Spleen (tissue), 13 donors: ENCODE measurements at places on chromosomes 2 and 18. TPM values are rescaled to one million over a fixed set of nuclear protein-coding genes. Genes with fewer than 3 reads are reported as not detected.

GRCh38 chr2:6214471-6214870, 522.3 kb downstream of the SOX11 start:
- no peak for DNase-seq

DNA sequence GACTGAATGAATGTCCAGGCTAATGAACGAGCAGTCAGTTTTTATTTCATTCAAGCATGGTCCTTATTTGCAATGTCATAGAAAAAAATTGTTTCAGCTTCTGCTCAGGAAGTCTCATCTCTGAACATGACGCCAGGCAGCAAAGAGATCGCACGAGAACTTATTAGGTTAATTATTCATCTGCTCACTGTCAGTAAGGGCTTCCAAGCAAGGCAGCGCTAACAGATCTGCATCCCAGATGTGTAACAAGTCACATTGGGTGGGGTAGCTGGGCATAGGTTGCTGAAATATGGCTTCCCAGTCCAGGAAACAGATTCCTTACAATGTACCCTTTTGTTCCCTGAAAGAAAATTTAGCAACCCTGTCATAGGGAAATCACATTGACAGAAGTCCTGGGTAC, 63.5 kb downstream of the ANKRD44 start:
- no peak for DNase-seq

DNA sequence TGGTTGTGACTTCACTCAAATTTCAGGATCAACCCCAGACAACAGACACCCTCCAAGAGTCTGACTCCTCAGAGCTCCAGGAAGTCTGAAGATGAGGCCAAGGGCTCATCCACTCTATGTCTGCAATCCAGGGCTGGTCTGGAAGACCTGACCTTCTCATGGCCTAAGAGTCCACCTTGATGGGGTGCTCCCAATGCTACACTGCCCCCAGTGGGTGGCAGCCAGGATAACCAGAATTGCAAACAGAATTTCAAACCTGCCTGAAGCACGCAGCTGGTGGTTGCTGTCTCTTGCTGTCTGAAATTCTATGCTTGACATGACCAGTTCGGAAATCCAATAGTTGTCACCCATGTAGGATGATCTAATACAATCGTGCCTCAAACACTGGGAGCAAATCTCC, 96.0 kb downstream of the UXS1 start:
- no peak for DNase-seq

DNA sequence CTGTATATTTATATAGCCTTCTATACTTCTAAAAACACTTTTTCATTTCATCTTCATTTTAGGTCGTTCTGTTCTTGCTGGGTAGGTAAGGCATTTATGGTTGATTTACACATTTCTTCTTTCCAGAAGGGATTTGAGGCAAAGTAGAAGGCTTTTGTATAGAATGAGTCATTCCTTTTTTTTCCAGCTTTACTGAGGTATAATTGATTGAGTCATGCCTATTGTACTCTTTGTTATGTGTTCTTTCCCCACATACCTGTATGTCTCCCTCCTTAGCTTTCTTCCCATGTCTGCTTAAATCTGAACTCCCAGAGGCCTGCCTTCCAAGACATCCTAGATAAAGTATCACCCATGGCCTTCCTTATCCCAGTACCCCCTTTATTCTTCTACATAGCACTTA, 4.8 kb upstream of the CDC42EP3 start:
- DNase-seq, result no peak

DNA sequence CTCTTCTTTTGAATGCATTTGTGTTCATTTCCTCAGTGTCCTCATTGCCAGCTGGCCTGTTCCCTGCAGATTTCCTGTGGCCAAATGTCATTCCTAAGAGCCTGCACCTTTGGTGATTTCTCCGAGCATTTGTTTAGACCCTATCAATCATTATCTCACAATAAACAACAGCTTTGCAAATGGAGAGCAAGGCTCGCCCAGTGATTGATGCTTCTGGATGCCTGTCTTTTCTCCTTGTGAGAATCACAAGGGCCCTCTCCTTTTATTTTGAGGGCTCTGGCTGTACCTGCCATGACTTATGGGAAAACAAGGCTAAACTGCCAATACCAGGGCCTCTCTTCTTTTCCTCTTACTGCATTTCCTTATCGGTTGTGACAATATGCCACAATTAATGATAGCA, 1454.4 kb upstream of the CELF4 start:
- no peak for DNase-seq

Gene AOX1
- 7.2 TPM for total RNA-seq

Gene ZEB2
- 228 TPM for total RNA-seq

Gene SLC9A2
- total RNA-seq, result not detected
